ENCODE measurements at places on chromosomes 7 and 10.
A peak's percentile ranks its signal among the peaks of the same experiment; 100 is the strongest.

DNA sequence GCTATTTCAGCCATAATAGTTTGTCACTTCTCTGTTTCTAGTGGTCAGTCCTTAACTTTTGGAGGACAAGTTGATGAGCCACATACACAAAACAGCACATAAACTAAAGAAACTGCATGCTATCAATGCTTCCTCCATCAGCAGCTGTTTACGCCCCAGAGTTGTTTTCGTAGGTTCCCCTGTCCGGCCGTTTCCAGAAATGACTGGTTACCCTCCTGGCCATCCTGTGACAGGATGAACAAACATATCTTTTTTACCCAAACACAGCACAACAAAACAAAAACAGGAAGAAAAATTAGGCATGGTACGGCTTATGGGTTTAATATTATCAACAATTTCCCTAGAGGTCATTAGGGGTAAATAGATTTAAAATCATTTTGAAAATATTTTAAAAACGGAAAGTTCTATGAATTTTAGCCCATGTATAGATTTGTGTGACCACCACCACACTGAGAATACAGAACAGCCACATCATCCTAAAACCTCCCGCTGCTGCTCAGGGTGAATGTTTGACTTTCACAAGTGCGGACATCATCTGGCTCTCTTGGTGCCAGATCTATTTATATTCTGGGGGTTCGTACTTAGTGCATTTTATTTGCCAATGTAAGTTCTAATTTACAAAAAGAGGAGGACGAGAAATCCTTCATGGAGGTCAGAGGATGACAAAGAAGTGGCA, 74.8 kb downstream of the HIPK2 start:
- DNase-seq, result no peak

GRCh38 chr7:96827701-96828100, 118.1 kb upstream of the SEM1 start:
- DNase-seq, result no peak

- DNase-seq, result peak; percentile 53
Observed at GRCh38 chr7:142568435-142569097, 180.7 kb upstream of the PRSS1 start.

GRCh38 chr10:64506963-64507362, 985.8 kb downstream of the REEP3 start:
- DNase-seq, result no peak

- no peak for DNase-seq
Observed at GRCh38 chr10:43205681-43206390, 61.0 kb downstream of the RASGEF1A start.

GRCh38 chr7:80128918-80129317, 5.7 kb upstream of the GNAI1 start:
- no peak for DNase-seq

DNA sequence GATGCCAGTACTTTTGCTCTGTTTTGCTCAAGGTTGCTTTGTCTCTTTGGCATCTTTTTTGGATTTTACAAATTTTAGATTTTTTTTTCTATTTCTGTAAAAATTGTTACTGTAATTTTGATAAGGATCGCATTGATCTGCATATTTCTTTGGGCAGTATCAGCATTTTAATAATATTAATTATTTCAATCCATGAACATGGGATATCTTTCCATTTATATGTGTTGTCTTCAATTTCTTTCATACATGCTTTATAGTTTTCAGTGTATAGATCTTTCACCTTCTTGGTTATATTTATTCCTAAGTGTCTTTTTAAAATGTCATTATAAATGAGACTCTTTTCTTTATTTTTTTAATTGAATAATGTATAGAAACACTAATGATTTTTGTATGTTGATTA, 301.6 kb upstream of the SEMA3D start:
- DNase-seq, result no peak

GRCh38 chr7:92727755-92728154, 108.6 kb downstream of the CDK6 start:
- DNase-seq, result no peak

DNA sequence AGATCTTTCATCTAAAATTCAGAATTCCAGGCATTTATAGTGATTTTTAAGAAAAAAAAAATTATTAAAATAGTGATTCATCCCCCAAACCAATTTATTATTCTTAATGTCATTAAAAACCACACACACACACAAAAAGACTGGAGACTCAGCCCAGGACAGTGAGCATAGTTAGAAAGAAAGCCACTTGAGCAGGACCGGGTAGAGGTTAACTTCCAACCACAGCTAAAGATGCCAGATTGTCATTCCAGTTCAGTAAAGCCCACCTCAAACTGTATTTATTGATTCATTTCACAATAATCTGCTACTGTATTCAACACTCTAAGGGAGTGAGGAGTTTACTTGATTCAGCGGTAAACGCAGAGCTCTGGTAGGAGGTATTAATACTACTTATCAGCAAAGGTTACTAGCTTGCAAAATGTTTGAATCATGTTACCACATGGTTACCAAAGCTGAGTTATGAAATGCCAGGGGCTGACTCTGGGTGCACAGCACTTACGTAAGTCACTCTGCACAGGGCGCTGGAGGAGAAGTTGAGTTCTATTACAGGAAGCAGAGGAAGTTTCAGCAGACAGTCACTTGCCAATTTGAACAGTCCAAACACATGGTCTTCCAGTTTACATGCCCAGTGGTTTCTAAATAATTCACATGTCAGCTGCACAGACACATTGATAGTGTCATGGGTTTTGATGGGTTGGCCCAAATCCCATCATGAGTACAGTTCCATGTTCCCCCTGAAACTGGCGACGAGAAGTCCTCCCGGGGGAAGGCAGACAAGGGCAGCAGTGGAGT, 64.6 kb downstream of the KLF6 start:
- no peak for DNase-seq

DNA sequence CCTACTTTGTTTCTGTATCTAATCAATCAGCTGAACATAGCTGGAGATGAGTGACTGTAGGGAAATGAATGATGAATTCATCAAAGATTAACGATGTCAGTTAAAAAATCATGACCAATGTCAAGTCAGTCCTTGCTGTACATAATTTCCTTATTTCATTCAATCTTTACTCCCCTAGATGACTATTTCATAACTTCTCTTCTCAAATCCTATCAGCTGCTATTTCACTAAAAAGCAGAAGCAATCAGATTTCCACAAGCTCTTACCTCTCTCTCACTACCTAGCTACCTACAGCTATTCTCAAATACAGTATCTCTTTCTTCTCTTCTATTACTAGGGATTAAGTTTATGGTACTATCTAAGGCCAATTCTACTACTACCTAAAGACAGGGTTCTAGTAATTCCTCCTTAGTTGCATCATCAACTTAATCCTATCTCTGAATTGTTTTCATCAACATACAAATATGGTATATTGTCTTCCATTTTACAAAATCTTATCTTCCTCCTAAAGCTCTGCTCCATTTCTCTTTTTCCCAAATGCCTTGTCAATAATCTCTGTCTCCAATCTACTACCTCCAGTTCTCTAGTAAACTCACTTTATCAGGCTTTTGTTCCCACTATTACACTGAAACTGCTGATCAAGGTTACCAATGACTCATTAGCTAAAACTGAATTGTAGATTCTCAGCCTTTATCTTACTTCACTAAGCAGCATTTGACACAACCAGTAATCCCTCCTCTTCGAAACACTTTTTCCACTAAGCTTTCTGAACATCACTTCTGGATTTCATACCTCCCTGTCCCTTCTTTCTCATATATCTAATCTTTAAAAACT, 28.4 kb downstream of the JMJD1C start:
- DNase-seq, result no peak

DNA sequence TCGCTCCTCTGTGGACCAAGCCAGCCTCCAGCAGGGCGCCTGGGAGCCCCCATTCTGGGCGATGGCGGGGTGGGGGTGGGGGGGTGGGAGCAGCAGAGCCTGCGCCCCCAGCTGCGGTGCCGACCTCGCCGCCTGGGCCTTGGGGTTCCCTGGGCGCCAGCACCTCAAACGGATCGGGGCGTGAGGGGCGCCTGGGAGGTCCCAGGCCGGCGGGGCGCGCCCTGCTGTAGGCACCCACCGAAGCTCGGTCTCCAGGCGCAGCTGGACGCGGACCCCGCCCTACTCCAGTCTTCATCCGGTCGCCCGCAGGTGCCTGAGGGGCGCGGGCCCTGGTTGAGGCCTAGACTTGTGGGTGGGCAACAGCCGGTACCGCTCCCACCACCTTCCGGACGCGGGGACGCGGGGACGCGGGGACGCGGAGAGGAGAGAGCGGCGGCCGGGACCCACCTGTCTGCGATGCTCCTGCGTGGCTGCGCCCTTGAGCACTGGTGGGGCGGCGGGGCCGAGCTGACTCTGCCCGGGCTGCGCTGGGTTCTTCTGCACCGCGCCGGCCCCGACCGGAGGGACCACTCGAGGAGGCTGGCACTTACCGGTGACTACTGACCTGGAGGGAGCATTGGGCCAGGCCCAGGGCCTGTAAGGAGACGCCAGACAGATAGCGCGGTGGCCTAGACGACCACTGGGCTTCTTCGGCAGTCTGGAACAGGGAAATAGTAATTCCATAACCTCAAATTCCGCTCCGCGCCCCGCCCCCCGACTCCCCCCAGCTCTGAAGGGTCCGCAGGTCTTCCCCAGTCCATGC, 5.5 kb upstream of the KCP start:
- no peak for DNase-seq

- no peak for DNase-seq
Observed at GRCh38 chr7:135514856-135515255, 5.0 kb upstream of the CNOT4 start.

DNA sequence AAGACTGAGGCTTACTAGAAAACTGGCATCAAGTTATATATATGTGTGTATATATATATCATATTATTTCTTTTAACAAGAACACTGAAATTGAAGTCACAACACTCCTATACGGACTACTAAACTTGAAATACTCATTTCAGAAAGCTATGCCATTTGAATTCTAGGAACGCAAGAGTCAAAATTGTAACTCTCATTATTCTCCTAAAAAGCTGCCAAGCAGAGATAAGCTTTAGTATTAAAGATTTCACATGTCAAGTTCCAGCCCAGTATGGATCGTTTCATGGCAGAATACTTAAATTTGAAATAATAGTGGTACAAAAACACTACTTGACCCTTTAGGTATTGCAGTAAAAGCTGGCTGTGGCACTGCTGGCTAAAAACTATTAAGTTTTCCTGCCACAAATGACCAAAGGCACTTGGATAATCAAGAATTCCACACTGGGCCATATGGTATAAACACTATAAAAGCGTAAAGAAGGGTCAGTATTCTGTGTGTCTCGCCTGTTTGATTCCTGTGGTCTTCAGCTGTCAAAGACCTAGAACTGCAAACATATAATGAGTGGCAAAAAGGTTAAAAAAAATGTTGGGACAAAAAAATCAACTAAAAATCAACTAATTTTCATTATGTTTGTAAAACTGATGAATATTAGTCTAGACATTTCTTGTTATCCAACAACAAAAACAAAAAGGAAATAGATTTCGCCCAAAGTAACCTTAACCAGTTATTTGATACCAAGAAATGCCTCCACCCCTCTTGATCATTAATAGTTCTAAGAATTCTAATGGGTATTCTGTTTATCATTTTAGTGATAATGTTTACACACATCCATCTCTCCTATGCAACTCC, 2.4 kb downstream of the CCDC71L start:
- no peak for DNase-seq

DNA sequence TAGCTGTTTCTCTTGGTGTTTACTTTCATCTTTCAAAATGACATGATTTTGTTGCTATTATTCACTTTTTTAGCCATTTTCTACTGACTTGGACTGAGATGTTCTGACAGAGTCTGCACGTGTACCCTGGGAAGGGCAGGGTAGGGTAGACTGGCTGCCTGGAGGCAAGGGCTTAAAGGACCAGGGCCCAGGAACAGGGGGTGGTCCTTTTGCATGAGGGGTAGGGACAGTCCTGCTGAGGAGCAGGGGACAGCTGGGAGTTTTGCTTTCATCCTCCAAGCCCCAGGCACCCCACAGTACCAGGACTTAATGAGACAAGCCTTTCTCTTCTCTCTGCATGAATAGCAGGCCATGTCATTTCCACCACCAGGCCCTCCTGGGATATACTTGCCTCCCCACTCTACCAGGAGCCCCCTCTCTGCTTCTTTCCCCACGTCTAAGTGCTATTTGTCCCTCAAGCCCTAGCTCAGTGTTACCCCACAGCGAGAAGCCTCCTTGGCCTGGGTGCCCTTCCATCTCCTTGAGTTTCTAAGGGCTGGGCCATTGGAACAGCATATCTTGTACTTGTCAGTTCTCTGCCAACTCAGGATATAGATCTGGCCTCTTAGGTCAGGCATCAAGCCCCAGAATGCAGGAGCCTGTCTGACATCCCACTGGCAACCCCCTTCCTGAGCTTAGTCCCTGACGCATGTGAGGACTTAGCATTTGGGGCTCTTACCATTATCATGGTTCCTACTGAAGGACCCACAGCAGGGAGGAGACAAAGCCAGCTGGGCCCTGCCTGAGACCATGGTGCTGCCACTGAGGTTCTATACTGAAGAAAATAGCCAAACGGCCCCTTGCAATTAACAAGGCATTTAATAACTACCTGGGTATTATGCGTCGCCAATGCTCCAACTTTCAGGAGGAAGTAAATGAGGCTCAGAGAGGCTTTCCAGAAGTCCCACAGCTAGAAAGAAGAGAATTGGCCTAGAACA, 78.4 kb upstream of the UNC5B start:
- DNase-seq, result no peak

- DNase-seq, result no peak
Observed at GRCh38 chr10:131065673-131066305, 245.7 kb downstream of the TCERG1L start.

Measured in amniotic stem cell (primary cell).